ENCODE measurements at places on chromosomes 5 and 9. TPM values are rescaled to one million over a fixed set of nuclear protein-coding genes. Genes with fewer than 3 reads are reported as not detected.

DNA sequence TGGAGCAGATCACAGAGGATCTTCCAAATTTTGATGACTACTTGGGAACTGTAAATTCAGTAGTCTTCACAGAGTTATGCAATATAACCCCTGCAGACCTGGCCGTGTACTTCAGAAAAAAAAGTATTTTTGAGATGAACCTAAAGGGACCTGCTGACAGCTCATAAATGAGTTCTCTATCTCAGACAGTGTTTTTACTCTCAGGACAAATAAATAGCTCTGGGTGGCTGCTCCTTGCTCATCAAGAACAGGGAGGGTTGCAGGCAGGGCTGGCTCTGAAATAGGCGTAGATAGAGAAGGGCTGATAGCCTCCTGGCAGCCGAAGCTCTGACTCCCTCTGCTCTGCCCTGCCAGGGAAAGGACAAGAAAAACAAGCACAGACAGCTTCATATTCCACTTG, 64.8 kb downstream of the PLAC8L1 start:
- H3K27me3 ChIP-seq, result no peaks in the 10 kb centered on the region
- peak overlapping the region; percentile 23 for H3K27ac ChIP-seq
- H3K4me1 ChIP-seq, result peaks cover 30% of the 10 kb centered on the region
- no peaks in the 10 kb centered on the region for H3K36me3 ChIP-seq

- no peaks in the 10 kb centered on the region for H3K27me3 ChIP-seq
- H3K27ac ChIP-seq, result peak overlapping the region; percentile 31
- H3K36me3 ChIP-seq, result no peaks in the 10 kb centered on the region
- DNase-seq, result peak; percentile 68
Observed at GRCh38 chr5:133241179-133242092, 189.6 kb downstream of the HSPA4 start.

DNA sequence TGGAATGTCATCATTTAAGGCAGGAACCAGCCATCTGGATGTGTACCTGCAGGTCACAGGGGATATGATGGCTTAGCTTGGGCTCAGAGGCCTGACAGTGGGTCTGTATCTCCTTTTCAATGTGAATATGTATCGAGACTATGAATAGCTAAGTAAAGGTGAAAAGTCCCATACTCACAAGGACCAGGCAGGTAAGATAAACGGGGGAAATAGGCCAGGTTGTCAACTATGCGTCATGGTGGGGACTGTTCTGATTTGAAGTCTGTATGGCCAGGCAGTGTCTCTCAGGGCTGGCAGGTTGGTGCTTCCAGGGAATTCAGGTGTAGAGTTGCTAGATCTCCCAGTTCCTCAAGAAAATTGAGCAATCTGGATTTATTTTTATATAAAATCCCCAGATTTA, 987.9 kb upstream of the WWC1 start:
- no peaks in the 10 kb centered on the region for H3K4me1 ChIP-seq
- no peak overlapping the region for H3K27ac ChIP-seq

- H3K4me1 ChIP-seq, result no peaks in the 10 kb centered on the region
- H3K27me3 ChIP-seq, result peaks cover 12% of the 10 kb centered on the region
- no peak for DNase-seq
Observed at GRCh38 chr9:109433476-109433875, 64.6 kb downstream of the PTPN3 start.

DNA sequence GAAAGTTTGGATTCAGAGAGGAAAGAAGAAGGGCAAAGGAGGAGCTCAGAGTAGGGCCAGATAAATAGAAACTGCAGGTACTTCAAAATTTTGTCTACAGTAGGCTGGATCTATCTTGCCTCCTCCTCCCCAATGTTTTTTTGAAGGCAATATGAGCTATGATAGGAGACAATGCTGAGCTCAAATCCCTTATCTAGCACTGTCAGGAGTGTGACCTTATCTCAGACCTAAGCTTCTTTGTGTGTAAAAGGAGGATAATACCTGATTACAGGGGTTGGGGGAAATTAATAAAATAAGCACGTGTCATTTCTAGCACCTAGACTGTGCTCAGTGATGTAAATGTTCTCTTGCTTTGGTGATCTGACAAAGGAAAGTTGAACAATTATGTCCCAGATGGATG, 137.8 kb upstream of the CD180 start:
- no peak overlapping the region for H3K4me3 ChIP-seq
- no peaks in the 10 kb centered on the region for H3K4me1 ChIP-seq
- no peaks in the 10 kb centered on the region for H3K36me3 ChIP-seq
- no peak for DNase-seq

- H3K27me3 ChIP-seq, result no peaks in the 10 kb centered on the region
- H3K27ac ChIP-seq, result no peak overlapping the region
- no peaks in the 10 kb centered on the region for H3K36me3 ChIP-seq
- H3K4me1 ChIP-seq, result no peaks in the 10 kb centered on the region
Observed at GRCh38 chr5:15796557-15796956, 296.6 kb downstream of the FBXL7 start.

- DNase-seq, result no peak
- H3K27ac ChIP-seq, result no peak overlapping the region
- H3K27me3 ChIP-seq, result no peaks in the 10 kb centered on the region
- no peaks in the 10 kb centered on the region for H3K4me1 ChIP-seq
Observed at GRCh38 chr5:178080618-178081410, 32.5 kb upstream of the N4BP3 start.

The EGFLAM gene
- not detected for polyA plus RNA-seq

The FLT4 gene
- not detected for polyA plus RNA-seq

The TOR4A gene
- 15.4 TPM for polyA plus RNA-seq

The SLC6A7 gene
- not detected for polyA plus RNA-seq

The ANXA2R gene
- polyA plus RNA-seq, result 3.1 TPM
